Brain (organoid and tissue), 16 donors: ENCODE measurements at places on chromosomes 1 and 21. TPM values are rescaled to one million over a fixed set of nuclear protein-coding genes. Genes with fewer than 3 reads are reported as not detected.

DNA sequence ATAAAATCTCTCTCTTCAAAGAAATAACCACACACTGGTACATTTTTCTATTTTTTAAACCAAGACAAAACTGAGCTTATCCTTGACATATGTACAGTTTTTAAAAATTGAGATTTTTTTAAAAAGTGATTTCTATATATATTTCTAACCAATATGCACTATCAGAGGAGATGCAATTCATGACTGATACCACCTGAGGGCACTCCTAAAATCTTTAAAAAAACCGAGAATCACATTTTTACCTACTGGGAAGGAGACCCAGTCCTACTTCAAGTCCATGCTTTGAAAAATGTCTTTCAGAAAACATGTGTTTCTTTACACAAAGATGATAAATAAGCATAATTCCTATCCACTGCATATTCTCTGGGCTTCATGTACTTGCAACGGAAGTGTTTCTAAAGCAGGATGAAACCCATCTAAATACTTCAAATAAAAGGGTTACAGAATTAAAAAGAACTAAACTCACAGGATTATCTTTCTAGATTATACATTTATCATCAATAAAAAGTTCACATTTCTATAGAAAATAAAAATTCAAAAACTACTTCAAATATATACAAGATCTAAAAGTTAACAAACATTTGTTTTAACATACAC, 98.6 kb downstream of the ENAH start:
- DNase-seq: peak; percentile 47

DNA sequence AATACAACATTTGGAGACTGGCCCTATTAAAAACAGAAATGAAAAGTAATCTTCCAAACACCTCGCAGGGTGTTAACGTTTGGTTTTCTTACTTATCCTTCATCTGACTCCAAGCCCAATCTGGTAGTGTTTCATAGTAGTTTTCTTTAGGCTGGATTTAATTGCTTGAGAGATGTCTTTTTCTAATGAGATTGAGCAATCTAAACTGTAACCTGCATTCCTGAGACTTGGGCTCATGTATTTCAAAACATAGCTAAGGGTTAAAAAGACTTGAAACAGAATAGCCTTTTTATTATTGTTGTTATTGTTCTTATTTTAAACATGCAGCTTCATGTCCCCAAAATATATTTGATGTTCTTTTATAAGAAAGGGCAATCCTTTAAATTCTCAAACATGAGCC, 278.9 kb downstream of the TGFB2 start:
- no peak for DNase-seq

DNA sequence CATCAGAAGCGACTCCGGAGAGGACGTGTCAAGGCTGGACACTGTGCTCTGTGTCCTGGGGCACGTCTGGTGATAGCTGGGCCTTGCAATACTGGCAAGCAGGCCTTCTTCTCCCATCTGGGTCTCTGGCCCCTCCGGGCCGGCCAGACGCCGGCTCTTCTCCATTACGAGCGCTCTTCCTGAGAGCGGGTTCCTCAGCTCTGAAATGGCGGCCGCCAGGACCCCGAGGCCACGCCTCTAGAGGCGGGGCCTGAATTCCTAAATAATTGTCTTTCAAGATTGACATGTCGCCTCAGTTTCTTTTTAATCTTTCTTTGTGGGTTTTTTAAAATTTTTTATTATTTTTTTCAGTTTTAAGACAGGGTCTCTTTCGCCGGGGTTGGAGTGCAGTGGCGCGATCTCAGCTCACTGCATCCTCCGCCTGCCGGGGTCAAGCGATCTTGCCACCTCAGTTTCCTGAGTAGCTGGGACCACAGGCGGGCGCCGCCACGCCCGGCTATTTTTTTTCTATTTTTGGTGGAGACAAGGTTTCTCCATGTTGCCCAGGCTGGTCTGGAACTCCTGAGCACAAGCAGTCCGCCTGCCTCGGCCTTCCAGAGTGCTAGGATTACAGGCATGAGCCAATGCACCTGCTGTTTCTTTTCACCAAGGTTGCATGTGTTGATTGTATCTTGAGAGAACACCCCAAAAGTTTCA, 9.2 kb downstream of the RNF2 start:
- DNase-seq: no peak

GRCh38 chr21:45578176-45578801, 36.0 kb upstream of the SLC19A1 start:
- no peak for DNase-seq

DNA sequence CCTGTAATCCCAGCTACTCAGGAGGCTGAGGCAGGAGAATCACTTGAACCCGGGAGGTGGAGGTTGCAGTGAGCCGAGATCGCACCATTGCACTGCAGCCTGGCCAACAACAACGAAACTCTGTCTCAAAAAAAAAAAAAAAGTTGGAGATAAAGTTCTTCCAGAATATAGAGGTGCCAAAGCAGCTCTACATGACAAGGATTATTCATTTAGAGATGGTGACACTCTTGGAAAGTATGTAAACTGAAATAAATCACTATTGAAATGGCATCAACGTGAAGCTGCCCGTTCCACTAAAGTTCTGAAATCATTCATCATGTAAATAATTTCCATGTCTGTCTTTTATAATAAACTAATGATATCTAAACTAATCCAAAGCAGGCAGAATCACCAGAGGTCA, 14.9 kb downstream of the EIF4G3 start:
- no peak for DNase-seq

- DNase-seq: no peak
Measured at GRCh38 chr1:230957580-230957989, 21.1 kb downstream of the TTC13 start.

GRCh38 chr1:44035726-44036408, 4.6 kb upstream of the SLC6A9 start:
- peak; percentile 9 for DNase-seq

GRCh38 chr21:40863839-40864238, 16.9 kb upstream of the DSCAM start:
- DNase-seq: no peak

DNA sequence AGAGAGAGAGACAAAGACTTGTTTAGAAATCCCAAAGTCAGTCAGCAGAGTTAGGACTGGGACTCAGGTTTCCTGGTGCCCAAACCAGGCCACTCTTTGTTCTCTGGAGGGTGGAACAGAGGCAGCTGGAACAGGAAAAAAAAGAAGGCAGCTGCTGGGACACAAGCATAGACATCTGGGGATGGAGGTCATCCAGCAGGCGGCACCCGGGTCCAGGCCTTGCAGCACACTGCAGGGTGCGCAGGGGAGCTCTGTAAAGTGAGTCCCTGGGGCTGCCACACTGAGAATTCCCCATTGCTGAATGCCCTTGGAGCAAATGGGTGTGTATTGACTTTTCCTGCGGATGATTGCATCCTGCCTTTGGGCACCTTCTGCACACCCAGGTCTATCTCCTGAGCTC, 222.9 kb upstream of the CSF3R start:
- no peak for DNase-seq

DNA sequence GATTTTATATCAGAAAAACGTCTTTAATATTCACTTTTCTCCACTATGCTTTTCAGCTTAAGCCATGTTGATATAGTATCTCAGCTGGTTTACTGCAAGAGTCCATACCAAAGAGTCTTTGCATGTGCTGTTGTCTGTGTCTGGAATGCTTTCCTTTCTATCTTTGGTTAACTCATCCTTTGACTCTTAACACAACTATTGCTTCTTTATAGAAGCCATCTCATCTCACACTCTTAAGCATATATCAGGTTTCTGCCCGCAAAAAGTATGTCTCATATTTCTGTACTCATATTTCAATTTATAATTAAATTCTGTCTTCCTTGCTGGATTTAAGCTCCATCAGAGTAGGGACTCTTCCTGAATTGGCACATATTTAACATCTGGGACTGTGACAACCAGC, 220.9 kb upstream of the KCNK2 start:
- DNase-seq: no peak

DNA sequence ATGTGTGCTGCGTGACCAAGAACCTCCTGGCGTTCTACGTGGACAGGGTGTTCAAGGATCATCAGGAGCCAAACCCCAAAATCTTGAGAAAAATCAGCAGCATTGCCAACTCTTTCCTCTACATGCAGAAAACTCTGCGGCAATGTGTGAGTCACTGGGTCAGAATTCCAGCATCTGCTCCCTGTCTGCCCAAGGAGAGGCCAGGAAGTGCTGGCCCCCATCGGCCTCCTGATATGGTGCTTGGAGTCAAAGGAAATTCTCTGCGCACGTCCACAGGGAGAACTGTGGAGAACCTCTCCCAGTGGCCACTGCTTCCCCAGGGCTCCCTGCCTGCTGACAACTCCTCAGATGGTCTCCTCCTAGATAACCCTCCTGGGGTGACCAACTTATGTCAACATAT, 25.6 kb upstream of the IL20 start:
- DNase-seq: no peak

- DNase-seq: no peak
Measured at GRCh38 chr1:212578041-212578440, 30.5 kb upstream of the ATF3 start.

DNA sequence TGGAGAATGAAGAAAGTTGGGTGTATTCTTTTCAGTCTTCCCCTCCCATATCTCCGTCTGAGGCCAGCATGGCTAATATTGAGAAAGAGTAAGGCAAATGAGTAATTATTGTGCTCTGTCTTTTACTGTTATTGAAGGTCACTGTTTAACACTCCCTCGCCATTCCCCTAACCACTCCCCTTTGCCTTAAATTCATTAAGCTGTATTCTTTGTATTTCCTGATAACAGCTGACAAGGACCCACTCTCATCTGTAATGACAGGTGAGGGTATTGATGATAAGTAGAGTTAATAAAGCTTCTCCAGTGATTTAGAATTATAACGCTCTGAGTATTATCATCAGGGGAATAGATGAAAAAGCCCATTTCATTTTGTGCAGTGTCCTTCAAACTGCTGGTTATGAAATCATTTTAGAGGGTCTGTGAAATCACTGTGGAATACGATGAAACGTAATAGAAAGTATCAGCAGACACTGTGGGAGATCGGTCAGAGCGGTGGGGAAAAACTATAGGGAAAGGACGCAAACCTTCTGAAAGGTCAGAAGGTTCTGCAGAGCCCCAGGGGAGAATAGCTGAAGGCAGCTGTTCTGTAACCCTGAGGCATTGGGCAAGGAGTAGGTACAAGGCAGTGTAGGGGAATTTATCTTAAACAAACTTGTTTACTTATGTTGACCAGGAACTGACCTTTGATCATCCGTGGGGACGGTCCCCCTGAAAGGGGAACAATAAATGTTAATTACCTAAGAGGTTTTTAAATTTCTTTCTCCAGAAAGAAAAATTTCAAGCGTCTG, 46.3 kb upstream of the CACYBP start:
- DNase-seq: peak; percentile 33

DNA sequence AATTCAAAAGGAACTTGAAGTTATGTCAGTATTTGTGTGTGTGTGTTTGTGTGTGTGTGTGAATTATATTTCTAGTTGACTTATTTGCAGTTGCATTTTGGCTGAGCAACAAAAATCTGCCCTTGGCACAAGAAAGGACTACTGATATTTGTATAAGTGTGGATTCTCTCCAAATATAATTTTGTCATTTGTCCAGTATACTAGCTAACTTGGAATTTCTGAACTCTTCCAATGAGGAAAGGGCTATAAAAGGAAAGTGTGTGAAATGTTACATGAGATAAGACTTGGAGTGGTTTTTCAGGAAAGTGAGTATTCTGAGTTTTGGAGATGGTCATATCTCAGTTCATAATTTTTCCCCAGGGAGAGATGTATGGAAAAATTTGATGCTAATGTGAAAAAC, 1384.1 kb upstream of the B3GALT2 start:
- peak; percentile 88 for DNase-seq

DNA sequence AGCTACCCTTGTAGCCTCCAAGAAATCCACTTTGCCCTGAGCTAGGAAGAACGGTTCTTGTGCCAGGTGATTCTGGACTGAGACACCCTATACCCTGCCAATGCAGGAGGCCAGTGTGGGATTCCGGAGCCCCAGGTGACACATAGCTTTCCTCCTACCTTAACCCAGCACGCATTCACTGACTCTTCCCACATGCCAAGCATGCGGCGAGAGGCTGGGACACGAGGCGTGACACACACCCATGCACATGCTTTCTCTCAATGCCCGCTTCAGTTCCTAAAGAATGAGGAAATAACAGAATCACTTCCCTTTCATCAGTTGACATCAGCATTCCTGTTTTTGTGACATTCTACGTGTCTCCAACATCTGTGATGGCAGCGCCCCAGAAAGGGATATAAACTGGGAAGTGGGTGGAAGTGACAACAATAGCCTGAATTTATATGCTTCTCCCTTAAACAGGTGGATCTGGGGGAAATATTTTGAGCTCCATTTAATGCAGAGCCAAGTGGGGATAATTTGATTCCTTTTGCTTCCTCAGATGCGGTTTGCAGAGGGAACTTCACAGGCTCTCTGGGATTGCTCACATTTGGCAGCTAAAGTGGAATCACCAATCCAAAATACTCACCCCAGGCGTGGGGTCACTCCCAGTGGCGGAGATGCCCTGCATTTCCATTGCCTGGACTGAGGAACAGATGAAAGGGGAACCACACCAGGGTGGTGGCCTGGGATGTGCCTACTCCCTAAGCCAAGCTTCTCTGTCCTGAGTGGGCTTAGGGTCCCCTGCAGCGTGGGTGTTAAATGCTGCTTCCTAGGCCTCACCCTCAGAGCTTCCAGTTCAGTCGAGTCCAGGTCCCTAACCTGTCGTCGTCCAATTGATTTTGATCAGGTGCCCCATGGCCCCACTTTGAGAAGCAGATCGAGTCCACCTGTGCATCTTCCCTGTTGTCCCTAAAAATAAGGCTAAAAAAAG, 445.1 kb downstream of the SIPA1L2 start:
- DNase-seq: no peak

GRCh38 chr1:170596701-170597100, 64.7 kb downstream of the GORAB start:
- DNase-seq: no peak

GRCh38 chr1:206136241-206136640, 19.1 kb upstream of the AVPR1B start:
- peak; percentile 23 for DNase-seq

- peak; percentile 7 for DNase-seq
Measured at GRCh38 chr1:165218731-165219130, 137.8 kb downstream of the LMX1A start.

- DNase-seq: no peak
Measured at GRCh38 chr1:8390707-8391106, 72.8 kb downstream of the SLC45A1 start.

DNA sequence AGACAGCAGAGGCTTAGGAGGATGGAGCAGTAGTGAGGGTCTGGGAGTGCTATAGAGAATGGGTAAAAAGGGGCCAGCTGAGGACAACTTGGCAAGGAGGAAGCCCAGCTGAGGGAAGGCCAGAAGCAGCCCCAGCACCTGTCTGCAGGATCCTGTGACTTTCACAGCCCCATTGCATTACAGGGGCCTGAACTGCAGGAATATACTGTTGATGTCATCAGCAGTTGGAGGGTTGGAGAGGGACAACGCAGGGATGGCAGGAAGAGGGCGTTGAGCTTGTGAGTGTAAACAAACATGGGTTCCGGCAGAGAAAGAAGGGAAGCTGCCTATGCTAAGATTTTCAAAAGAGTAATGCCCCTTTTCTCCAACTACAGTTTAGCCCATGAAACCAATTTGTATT, 628.5 kb downstream of the SMYD3 start:
- no peak for DNase-seq

The RNU1-1 gene
- not detected for polyA plus RNA-seq

The TFB2M gene
- polyA plus RNA-seq: 4.3 TPM

The PTGER3 gene
- 0.08 TPM for polyA plus RNA-seq

The CD164L2 gene
- polyA plus RNA-seq: 2.2 TPM

The LCE2C gene
- not detected for polyA plus RNA-seq

The NEXN gene
- 0.39 TPM for polyA plus RNA-seq

The SHE gene
- 1.6 TPM for polyA plus RNA-seq

The RBM11 gene
- 2.9 TPM for polyA plus RNA-seq

The CELA2A gene
- not detected for polyA plus RNA-seq

The TNFRSF1B gene
- polyA plus RNA-seq: 8.3 TPM

The AMY1A gene
- not detected for polyA plus RNA-seq

The FAM72C gene
- polyA plus RNA-seq: 7.8 TPM

The F11R gene
- polyA plus RNA-seq: 148 TPM

The ARHGAP30 gene
- 0.93 TPM for polyA plus RNA-seq
